ENCODE measurements at places on chromosomes 2 and 18. TPM values are rescaled to one million over a fixed set of nuclear protein-coding genes. Genes with fewer than 3 reads are reported as not detected.
A peak's percentile ranks its signal among the peaks of the same experiment; 100 is the strongest.

GRCh38 chr2:65576861-65577601, 144.6 kb upstream of the SPRED2 start:
- DNase-seq: no peak
- H3K27ac ChIP-seq: no peak overlapping the region
- no peaks in the 10 kb centered on the region for H3K27me3 ChIP-seq
- H3K4me3 ChIP-seq: no peak overlapping the region

DNA sequence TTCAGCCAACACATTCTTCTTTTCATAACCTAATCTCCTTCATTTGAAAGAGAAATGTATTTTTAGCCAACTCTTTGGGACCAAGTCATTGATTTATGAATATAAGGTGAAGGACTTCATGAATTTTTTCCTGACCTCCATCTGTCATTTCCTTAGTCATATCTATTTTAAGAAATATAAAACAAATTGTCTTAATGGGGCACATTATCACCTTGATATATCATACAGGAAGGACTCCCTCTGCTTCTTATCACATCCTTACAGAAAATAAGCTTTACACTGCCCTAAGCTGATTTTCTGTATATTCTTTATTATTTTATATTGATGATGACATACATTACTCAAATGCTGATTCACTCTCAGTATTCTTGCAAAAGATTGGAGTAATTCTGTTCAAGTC, 1076.2 kb downstream of the TDRD15 start:
- no peak overlapping the region for H3K27ac ChIP-seq
- no peak overlapping the region for H3K4me3 ChIP-seq
- no peak for DNase-seq

GRCh38 chr2:148552675-148553331, 91.7 kb upstream of the EPC2 start:
- no peaks in the 10 kb centered on the region for H3K36me3 ChIP-seq
- no peak for DNase-seq
- H3K27ac ChIP-seq: peak overlapping the region; percentile 48
- H3K4me3 ChIP-seq: no peak overlapping the region
- no peaks in the 10 kb centered on the region for H3K4me1 ChIP-seq

DNA sequence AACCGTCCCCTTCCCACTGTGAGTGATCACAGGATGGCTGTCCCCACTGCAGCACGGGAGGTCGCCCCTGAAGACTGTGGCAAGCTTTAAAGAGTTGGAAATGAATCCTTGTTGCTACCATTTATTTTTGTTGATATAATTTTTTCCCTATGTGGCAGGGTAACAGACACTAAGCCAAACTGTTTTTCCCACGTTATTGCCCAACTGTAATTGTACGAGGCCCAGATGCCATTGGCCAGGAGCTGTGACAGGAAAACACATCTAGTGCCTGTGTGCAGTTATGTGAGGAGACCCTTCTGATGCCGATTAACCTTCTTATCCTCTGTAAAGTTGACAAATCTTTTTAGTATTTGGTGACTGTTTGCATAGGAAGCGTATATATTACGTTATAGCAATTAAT, 44.2 kb downstream of the MRPS9 start:
- no peaks in the 10 kb centered on the region for H3K4me1 ChIP-seq
- no peaks in the 10 kb centered on the region for H3K36me3 ChIP-seq
- no peak for DNase-seq
- no peaks in the 10 kb centered on the region for H3K27me3 ChIP-seq
- H3K4me3 ChIP-seq: no peak overlapping the region
- no peak overlapping the region for H3K27ac ChIP-seq

GRCh38 chr2:215565897-215566296, 130.0 kb upstream of the FN1 start:
- DNase-seq: no peak
- H3K27ac ChIP-seq: no peak overlapping the region
- no peak overlapping the region for H3K4me3 ChIP-seq
- H3K27me3 ChIP-seq: no peaks in the 10 kb centered on the region
- H3K4me1 ChIP-seq: no peaks in the 10 kb centered on the region

DNA sequence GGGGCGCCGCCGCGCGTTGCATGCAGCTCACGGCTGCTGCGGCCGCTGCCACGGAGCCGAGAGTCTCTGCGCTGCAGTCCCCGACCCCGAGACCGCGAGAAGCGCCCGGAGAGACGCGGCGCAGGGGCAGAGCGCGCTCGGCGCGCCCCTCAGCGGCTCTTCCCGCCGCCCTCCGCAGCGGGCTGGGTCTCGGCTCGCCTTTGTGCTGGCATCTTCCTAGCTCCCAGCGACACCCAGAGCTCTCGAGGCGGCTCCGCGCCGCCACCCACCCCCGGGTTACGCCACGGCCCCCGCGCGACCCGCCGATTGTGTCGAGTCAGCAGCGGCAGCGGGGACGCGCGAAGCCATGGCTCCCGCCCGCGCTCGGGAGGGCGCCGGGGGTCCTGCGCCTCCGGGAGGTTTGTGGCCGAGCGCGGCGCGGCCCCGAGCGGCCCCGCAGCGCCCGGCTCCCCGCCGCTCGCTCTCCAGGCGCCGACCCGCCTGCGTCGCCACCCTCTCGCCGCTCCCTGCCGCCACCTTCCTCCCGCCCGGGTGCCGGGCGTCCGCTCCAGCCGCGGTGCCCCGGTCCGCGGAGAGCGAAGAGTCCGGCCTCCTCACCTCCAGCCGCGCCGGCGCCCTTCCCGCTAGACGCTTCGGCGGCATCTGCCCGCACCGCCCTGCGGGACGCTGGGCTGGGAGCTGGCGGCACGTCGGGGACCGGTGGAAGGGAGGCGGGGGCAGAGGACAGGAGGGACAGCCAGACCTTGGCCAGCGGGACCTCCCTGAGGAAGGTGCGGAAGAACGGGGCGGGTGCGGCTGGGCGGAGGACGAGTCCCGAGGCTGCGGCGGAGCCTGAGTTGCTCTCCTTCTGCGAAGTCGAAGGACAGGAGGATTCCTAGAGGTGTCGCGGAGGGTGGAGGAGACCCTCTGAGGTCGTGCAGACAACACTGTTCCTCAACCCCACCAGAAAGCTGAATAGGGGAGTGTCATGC, 46.3 kb upstream of the CCDC150 start:
- peak within 1 kb of the TSS; percentile 39 for H3K27ac ChIP-seq
- H3K4me1 ChIP-seq: peaks cover 24% of the 10 kb centered on the region
- H3K27me3 ChIP-seq: peaks cover 8% of the 10 kb centered on the region
- peak; percentile 89 for DNase-seq
- H3K4me3 ChIP-seq: peak within 1 kb of the TSS; percentile 66

GRCh38 chr18:5582076-5582475, 38.3 kb upstream of the EPB41L3 start:
- H3K4me3 ChIP-seq: no peak overlapping the region
- no peak overlapping the region for H3K27ac ChIP-seq
- H3K27me3 ChIP-seq: no peaks in the 10 kb centered on the region
- no peaks in the 10 kb centered on the region for H3K36me3 ChIP-seq
- H3K4me1 ChIP-seq: no peaks in the 10 kb centered on the region

- H3K4me3 ChIP-seq: no peak overlapping the region
- peak; percentile 57 for DNase-seq
- no peaks in the 10 kb centered on the region for H3K36me3 ChIP-seq
- no peak overlapping the region for H3K27ac ChIP-seq
Measured at GRCh38 chr2:219460424-219460926, 25.8 kb downstream of the SPEG start.

- H3K4me3 ChIP-seq: no peak overlapping the region
- no peaks in the 10 kb centered on the region for H3K4me1 ChIP-seq
Measured at GRCh38 chr2:174846218-174846617, 81.9 kb upstream of the CHRNA1 start.

- H3K4me1 ChIP-seq: no peaks in the 10 kb centered on the region
- H3K36me3 ChIP-seq: no peaks in the 10 kb centered on the region
- no peak overlapping the region for H3K27ac ChIP-seq
- no peak overlapping the region for H3K4me3 ChIP-seq
- no peaks in the 10 kb centered on the region for H3K27me3 ChIP-seq
Measured at GRCh38 chr2:132721938-132722337, 51.9 kb upstream of the LYPD1 start.

The EN1 gene
- total RNA-seq: not detected

The NT5DC4 gene
- total RNA-seq: 0.83 TPM

Measured in upper lobe of left lung (tissue), 6 donors.